ENCODE measurements at places on chromosomes 5 and 9.

- no peak for DNase-seq
These were observed 78.2 kb upstream of the GNA14 start for GRCh38 chr9:77726289-77726688.

DNA sequence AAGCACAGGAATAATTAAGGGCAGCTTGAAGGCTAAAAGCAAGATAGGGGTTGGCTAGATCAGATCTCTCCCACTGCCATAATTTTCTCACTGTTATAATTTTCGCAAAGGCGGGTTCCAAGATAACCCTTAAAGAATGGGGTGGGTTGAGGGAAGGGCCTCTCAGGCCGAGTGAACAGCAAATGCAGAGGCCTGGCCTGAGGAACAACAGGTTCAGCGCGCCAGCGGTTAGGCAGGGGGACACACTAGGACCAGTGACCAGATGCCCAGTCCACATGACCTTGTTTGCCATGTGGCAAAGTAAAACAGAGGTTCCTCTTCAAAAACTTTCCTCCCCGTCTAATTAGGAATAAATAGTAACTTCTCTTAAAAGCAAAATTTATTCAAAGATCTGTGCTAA is 1.2 kb upstream of the PHAX start:
- DNase-seq: no peak

GRCh38 chr5:91950328-91950727 is 567.2 kb upstream of the ARRDC3 start:
- no peak for DNase-seq

- DNase-seq: no peak
These were observed 34.7 kb downstream of the ADAMTS2 start for GRCh38 chr5:179310439-179311090.

DNA sequence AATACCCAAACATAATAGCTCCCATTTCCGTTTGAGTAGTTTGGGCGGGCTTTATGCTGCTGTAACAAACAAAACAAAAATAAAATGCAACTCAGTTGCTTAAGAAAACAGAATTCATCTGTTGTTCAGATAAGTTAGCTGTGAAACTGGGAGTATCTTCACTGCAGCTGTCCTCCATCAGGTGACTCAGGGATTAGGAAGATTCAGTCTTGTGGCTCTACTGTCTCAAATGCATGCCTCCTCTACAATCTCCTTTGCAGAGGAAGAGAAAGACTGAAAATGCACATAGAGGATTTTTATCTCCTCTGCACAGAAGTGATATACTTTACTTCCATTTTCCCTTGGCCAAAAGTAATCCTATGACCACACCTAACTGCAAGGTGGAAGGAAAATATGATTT is 883.7 kb downstream of the PTPRD start:
- DNase-seq: no peak

Measured in effector memory CD8-positive, alpha-beta T cell (primary cell).